Thoracic aorta (tissue), 2 donors: ENCODE measurements at places on chromosomes 7 and 10. TPM values are rescaled to one million over a fixed set of nuclear protein-coding genes. Genes with fewer than 3 reads are reported as not detected.
A peak's percentile ranks its signal among the peaks of the same experiment; 100 is the strongest.

Gene TMEM176A
- 23.4 TPM for total RNA-seq

Gene ANXA8
- total RNA-seq, result not detected

Gene FAM241B
- total RNA-seq, result 7.8 TPM

Gene CLCN1
- not detected for total RNA-seq

Gene PLAC9
- 123 TPM for total RNA-seq

Gene CPA2
- not detected for total RNA-seq

DNA sequence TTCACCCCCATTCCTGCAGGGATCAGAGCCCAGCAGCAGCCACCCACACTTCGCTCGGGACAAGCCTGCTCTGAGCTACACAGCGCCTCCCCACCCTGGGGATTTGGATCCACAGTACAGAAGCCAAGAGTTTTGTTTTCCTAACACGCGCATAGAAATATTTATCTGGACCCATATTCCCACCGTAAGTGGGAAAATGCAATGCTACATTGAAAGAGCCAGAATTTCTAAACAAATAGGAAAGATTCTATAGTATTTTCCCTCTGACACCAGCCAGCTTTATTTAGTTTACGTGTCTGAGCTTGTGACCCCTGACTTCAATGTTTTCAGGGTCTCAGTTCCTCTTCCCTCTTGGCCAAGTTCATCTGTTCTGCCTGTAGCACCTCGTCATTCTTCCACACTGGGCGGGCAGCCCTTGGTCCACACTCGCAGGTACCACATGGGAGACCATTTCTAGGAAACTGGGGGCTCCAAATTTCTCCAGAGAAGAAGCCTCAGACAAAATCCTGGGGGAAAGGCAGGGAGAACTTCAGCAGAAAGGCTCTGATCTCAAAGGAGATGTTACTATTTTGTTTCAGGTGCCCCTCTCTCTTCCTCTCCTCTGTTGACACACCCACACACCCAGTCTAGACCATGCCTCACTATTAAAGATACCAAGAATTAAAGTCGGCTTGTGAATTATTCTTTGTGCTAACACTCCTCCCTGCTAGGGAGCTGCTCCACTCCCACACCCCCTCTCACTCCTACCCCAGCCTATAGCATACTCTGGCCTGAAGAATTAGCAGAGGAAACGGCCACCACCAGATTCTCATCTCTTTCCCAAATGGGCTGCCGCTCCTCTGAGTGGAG is 116.0 kb upstream of the PCGF5 start:
- H3K36me3 ChIP-seq, result no peaks in the 10 kb centered on the region
- DNase-seq, result no peak
- H3K4me3 ChIP-seq, result no peak overlapping the region
- H3K4me1 ChIP-seq, result peaks cover 25% of the 10 kb centered on the region

- peak overlapping the region; percentile 80 for H3K27ac ChIP-seq
- DNase-seq, result peak; percentile 50
- no peaks in the 10 kb centered on the region for H3K27me3 ChIP-seq
- peaks cover 9% of the 10 kb centered on the region for H3K4me1 ChIP-seq
- H3K36me3 ChIP-seq, result peaks cover 11% of the 10 kb centered on the region
- H3K4me3 ChIP-seq, result peak overlapping the region; percentile 89
Observed at GRCh38 chr10:102133373-102134195, 744 bp downstream of the PPRC1 start.

DNA sequence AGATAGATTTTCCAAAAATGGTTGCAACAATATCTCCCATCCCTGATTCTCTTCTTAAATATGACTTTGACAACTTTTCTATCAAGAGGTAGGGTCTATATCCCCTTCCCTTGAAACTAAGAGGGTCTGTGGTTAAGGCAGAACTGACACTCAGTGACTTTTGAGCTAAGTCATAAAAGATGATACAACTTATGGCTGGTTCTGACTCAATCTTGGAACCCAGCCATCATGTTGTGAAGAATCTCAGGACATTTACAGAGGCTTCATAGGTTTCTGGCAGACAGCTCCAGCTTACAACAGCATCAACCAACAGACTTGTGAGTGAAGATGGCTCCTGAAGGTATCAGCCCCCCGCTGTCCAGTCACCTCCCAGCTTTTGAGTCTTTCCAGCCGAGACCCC is 203.5 kb downstream of the RNLS start:
- no peaks in the 10 kb centered on the region for H3K4me1 ChIP-seq
- DNase-seq, result no peak
- H3K27me3 ChIP-seq, result no peaks in the 10 kb centered on the region

- no peaks in the 10 kb centered on the region for H3K36me3 ChIP-seq
- no peaks in the 10 kb centered on the region for H3K27me3 ChIP-seq
- H3K4me3 ChIP-seq, result no peak overlapping the region
- no peak for DNase-seq
- H3K4me1 ChIP-seq, result peaks cover 20% of the 10 kb centered on the region
Observed at GRCh38 chr7:28174901-28175661, 5.5 kb downstream of the JAZF1 start.

DNA sequence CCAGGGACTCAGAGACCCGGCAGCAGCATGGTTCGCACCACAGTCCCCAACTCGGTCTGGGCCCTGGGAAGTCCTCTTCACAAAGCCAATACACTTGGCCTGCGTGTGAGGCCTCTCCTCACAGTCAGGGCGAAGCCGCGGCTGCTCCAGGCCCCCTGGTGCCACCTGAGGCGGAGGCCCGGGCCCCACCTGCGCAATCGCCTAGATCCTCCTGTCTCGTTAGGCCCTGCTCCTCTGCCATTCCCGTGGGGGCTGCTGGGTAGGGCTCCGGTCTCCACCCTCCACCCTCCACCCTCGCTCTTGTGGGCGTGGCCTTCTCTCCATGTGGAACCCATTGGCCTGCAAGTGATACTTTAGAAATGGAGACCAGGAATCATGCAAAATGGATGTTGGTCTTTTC is 553.3 kb downstream of the INHBA start:
- no peak overlapping the region for H3K27ac ChIP-seq
- no peak overlapping the region for H3K4me3 ChIP-seq
- no peak for DNase-seq

DNA sequence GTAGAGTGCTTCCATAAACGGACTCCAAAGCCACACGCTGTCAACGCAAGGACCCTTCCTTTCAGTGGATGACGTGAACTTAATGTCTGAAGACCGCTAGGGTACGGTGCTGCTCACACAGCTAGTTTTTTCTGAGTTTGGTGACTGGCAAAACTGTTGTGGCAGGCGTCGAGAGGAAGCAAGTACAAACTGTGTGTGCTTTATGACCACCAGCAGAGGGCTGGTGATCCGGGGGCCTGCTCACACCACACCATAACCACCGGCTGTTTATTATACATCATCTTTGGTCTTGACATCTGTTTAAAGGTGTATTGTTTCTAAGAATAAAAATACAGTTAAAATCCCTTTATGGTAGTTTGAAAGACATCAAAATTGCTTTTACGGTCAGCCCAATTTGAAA is 37.1 kb upstream of the ATP6V0A4 start:
- no peak overlapping the region for H3K4me3 ChIP-seq
- H3K36me3 ChIP-seq, result no peaks in the 10 kb centered on the region
- DNase-seq, result no peak
- H3K4me1 ChIP-seq, result no peaks in the 10 kb centered on the region

GRCh38 chr10:73788864-73789658 is 3.7 kb downstream of the ZSWIM8 start:
- DNase-seq, result no peak
- no peaks in the 10 kb centered on the region for H3K27me3 ChIP-seq
- peaks cover 34% of the 10 kb centered on the region for H3K4me1 ChIP-seq
- H3K4me3 ChIP-seq, result no peak overlapping the region

GRCh38 chr10:88150339-88150738 is 286.9 kb downstream of the PTEN start:
- DNase-seq, result no peak
- H3K27me3 ChIP-seq, result no peaks in the 10 kb centered on the region
- no peaks in the 10 kb centered on the region for H3K36me3 ChIP-seq
- peaks cover 54% of the 10 kb centered on the region for H3K4me1 ChIP-seq
- H3K4me3 ChIP-seq, result no peak overlapping the region

DNA sequence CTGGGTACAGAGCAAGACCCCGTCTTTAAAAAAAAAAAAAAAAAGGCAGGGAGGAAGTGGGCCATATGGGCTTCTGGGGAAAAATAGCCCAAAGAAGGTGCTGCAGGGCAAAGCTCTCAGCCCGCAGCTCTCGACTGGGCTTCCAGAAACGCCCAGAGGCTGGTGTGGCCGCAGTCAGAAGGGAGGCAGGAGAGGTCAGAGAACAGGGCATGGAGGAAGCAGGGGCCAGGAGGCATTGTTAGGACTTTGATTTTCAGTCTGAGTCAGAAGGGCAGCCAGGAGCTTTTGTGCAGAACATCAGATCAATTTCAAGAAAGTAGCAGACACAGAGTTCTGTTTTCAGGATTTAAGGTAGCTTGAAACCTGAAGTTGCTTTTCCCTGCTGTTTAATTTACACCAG is 35.3 kb upstream of the CYTH3 start:
- H3K27me3 ChIP-seq, result no peaks in the 10 kb centered on the region
- H3K27ac ChIP-seq, result no peak overlapping the region
- H3K36me3 ChIP-seq, result no peaks in the 10 kb centered on the region
- DNase-seq, result no peak

DNA sequence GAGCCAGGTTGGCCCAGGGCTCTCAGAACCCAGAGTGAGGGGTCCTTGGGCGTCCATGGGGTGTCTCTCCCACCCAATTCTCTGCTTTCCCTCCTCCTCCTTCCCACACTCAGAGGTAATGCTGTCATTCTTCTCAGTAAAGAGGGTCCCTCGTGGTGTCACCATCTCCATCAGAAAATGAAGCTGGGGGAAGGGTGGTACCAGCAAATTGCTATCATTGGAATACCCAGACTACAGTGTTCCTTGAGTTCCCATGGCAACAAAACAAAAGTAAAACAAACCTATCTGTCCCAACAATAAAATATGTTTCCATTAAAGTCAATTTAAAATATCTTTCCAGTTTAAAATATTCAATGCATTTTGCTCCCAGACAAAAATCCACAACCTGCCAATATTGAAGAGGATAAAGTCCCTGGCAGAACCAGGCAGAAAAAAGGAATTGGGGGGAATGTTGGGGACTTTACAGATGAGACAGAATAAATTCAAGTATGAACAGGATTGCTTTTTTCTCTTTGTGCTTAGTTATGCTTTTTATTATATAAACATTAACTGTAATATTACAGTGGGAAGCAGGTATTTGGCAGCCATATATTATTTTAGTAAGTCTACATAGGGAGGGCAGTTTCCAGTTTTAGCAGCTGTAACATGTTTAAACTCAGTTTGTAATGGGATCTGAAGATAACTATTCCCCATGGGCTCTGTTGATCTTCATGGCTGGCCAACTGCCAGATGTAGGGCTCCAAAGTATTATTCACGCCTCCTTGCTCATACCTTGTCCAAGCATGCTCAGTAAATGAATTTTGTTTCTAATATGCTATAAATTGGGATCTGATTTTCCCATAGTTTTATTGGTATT is 182.1 kb downstream of the ARID5B start:
- H3K27me3 ChIP-seq, result no peaks in the 10 kb centered on the region
- peak overlapping the region; percentile 56 for H3K4me3 ChIP-seq
- H3K36me3 ChIP-seq, result peaks cover 14% of the 10 kb centered on the region

DNA sequence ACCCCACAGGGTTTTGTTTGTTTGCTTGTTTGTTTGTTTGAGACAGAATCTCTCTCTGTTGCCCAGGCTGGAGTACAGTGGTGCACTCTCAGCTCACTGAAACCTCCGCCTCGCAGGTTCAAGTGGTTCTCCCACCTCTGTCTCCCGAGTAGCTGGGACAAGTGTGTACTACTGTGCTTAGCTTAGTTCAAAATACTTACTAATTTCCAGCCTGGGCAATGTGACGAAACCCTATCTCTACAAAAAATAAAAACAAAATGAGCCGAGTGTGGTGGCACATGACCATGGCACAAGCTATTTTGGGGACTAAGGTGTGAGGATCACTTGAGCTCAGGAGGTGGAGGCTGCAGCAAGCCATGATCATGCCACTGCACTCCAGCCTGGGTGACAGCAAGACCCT is 15.2 kb upstream of the PRPF18 start:
- DNase-seq, result no peak
- no peak overlapping the region for H3K27ac ChIP-seq
- H3K27me3 ChIP-seq, result no peaks in the 10 kb centered on the region
- no peak overlapping the region for H3K4me3 ChIP-seq
- H3K36me3 ChIP-seq, result no peaks in the 10 kb centered on the region

DNA sequence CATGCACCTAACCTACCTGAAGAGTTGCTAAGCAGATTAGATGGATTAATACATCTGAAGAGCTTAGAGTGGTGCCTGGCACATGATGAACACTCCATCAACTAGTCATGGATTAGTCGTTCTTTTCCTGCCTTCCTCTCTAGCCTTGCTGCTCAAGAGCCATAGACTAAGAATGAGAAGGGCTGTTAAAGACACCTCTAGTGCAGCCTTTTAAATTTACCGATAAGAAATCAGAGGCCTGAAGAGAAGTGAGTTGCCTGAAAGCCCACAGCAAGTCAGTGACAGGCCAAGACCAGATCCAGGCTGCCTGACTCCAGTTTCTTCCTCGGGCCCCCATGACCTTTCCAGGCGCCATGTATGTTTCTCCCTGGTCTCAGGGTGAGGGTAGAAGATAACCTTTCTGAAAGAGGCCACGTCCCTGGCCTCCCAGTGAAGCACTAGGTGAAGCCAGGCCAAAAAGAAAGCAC is 6.5 kb downstream of the TSPAN15 start:
- no peaks in the 10 kb centered on the region for H3K36me3 ChIP-seq
- no peaks in the 10 kb centered on the region for H3K27me3 ChIP-seq
- H3K27ac ChIP-seq, result no peak overlapping the region

- H3K27me3 ChIP-seq, result no peaks in the 10 kb centered on the region
- H3K27ac ChIP-seq, result no peak overlapping the region
- no peak overlapping the region for H3K4me3 ChIP-seq
- no peaks in the 10 kb centered on the region for H3K4me1 ChIP-seq
- DNase-seq, result no peak
- H3K36me3 ChIP-seq, result no peaks in the 10 kb centered on the region
Observed at GRCh38 chr10:101258179-101258885, 29.1 kb upstream of the LBX1 start.

DNA sequence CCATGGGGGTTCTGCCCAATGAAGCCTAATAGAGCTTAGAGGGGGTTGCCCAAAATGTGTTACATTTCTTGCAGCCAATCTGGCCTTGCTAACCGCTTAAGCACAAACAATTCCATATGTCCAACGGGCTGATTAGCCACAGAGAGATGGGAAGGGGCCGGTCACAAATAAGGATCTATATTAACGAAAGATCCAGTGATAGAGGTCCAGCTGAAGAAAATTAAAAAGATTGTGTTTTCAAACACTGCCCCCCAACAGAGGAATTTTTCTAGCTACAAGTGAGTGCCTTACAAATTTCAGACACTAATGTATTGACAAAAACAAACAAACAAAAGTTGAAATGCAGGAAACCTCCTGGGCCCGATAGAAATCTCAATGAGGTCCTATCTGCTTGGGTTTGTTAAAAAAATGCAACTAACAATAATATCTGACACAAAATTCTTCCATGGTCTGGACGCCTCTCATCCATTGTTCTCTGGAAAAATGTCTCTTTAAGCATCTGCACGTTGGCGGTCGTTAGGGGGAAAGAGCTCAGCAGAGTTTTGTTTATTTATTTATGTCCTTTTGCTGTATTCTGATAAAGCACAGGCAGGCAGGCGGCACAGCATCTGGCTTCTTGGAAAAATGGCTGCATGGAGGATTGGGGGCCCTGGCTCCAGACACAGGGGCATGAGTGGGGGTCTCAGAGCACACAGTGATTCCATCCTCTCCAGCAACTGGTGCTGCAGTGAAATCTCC is 402.0 kb downstream of the RPS24 start:
- peaks cover 62% of the 10 kb centered on the region for H3K4me1 ChIP-seq
- H3K27me3 ChIP-seq, result no peaks in the 10 kb centered on the region
- DNase-seq, result no peak
- H3K4me3 ChIP-seq, result no peak overlapping the region
- H3K36me3 ChIP-seq, result no peaks in the 10 kb centered on the region
